ENCODE measurements at places on chromosomes 4 and X.

DNA sequence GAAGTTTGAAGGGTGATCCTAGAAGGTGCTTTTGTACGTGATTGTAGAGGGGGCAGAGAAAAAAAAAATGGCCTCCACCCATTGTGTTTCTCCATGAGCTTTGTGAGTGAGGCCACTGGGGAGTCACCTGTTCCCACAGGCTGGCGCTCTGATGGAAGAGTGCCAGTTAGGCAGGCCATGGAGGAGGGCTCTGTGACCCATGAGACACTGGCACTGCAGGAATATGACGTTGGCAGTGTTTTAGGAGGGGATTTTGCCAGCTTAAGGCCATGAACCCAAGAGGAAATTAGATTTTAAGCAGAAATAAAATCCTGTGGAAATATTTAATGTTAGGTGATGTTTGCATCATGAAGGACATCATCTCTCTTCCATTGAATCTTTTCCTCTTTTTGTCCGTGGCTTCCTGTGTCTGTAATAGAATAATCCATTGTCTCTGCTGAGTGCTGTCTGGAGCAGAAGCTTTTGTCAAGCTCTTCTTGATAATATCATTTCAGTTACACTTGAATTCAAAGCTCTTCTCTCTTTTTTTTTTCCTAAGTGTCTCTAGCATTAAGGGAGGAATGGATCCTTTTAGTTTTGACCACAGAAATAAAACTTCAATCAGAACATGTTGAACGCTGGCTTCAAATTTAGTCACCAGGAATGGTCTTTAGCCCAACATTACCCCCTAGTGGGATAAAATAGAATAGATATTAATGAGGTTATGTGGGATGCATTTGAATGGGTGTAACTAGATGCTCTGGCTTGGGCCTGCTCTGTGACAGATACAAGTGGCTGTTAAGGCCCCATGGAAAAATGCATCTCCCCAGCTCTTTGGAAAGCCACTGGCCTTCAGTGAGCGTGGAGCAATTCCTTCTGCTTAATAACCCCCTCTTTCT, 41.0 kb upstream of the UCP1 start:
- no peak for DNase-seq

- DNase-seq, result no peak
Measured at GRCh38 chr4:78426972-78427371, 124.6 kb upstream of the ANXA3 start.

- no peak for DNase-seq
Measured at GRCh38 chr4:162838671-162839070, 328.0 kb downstream of the NAF1 start.

DNA sequence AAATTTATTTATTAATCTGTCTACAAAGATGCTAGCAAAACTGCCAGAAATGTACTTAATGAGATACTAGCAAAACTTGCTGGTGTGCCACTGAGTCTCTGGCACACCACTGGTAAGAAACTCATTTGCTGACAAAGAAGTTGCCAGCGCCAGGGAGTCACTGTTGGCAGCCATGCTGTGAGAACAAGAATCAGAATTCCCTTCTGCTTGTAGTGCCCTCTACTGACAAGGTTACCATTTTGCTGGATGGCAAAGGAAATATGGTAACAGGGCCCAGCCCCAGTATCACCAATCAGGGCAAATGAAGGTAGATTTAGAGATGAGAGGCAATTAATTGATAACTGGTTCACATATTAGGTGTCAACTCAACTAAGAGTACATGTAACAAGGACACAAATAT, 750.1 kb upstream of the ADGRL3 start:
- DNase-seq, result no peak

- no peak for DNase-seq
Measured at GRCh38 chr4:150021483-150021882, 56.8 kb upstream of the DCLK2 start.

- no peak for DNase-seq
Measured at GRCh38 chr4:187274153-187274552, 550.5 kb upstream of the FAT1 start.

GRCh38 chr4:139655116-139655515, 10.5 kb upstream of the MGST2 start:
- no peak for DNase-seq

DNA sequence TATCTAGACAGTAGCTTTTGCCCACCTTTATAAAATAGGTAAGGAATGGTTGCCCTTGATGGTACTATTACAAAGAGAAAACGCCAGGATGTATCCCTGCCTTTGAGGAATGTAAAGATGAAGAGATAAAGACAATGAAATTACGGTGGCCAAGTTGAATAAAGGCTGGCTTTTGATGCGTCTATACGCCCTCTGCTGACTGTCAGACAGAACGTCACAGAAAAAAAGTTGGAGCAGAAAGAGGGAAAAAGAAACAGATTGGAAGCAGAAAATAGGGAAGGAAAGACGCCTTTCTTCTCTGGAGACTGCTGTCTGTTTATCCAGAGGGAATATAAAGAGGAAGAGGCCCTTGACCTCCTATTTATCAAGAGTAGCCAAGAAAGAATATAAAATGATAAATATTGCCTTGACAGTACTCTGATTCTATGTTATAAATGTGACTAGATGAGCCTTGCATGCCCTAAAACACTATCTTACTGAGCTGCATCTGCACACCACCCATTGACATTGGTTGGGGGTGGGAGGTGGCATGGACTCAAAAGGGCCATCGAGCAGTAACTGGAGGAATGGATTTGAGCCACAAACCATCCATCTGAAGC, 30.6 kb downstream of the PCDH19 start:
- no peak for DNase-seq

DNA sequence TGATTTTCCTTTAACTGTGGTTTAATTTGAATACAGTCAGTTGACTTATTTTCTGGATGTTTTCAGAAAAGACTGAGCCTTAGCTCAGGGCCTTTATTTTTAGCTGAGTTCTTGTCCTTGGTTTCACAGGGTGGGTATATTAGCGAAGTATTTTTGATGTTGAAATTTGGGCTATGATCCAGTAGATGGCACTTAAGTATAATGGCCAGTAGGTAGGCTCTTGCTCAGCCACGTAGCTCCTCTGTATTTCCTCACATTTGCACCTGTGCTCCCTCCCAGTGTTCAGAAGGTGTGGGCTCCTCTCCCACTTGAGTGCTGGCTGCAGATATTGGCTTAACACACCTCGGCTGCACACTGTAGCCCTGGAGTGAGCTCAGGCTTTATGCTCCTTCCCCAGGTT, 549.9 kb upstream of the AMOT start:
- DNase-seq, result no peak

DNA sequence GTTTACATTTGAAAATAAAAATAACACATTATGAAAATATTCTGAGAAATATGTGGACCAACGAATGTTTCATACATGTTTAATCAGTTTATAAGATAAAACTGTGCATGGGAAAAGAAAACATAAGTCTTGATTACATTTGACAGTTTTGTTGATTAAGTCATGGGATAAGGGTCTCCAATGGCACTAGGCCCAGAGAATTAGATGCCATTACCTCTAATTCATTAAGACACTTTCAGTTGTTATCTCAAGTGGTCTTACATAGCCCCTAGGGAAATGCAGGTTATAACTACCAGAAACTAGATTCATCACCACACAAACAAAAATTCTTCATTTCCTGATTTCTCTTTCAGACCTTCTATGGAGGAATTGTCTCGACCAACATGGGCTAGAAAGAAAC, 300.8 kb downstream of the PCDH7 start:
- no peak for DNase-seq
